ENCODE measurements at places on chromosomes 4 and X. TPM values are rescaled to one million over a fixed set of nuclear protein-coding genes. Genes with fewer than 3 reads are reported as not detected.

- DNase-seq = no peak
Observed at GRCh38 chr4:107586371-107586770, 133.7 kb downstream of the PAPSS1 start.

GRCh38 chr4:101251261-101251660 lies 96.1 kb downstream of the PPP3CA start:
- DNase-seq = no peak

DNA sequence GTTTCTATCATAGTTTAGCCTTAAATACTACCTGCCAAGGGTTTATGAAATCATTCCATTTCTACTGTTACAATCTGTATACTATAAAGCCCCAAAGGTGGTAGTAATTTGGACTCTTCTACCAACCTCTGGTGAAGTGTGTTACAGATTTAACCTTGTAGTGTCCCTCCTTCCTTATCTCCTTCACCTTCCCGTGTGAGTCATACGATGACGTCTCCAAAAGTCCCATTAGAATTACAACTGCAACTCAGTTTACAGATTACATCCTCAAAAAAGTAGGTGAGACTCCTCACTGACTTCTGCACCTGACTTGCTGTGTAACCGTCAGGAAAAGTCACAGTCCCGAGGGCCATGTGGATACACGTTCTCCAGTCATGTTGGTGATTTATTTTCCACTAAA lies 219.0 kb downstream of the DCTD start:
- DNase-seq = no peak

DNA sequence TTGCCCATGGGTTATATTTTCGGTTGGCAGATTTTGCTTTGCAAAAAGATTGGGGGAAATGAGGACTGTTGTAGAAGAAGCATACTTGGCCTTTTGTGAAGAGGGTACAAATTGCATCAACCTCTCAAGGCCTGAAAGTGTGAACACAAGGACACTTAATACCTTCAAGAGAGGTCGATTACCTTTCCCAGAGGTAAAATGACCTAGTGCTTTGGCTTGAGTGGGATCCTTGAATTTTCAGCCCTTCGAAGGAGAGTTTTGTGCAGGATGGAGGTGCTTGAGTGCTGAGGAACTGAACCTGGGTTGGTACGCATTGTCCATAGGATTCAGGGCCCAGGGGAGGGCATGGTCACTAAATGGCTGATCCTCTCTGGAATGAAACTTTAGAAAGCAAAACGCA lies 27.6 kb upstream of the NKAP start:
- no peak for DNase-seq

- DNase-seq = peak; percentile 59
Observed at GRCh38 chrX:105658136-105658535, 164.2 kb upstream of the NRK start.

DNA sequence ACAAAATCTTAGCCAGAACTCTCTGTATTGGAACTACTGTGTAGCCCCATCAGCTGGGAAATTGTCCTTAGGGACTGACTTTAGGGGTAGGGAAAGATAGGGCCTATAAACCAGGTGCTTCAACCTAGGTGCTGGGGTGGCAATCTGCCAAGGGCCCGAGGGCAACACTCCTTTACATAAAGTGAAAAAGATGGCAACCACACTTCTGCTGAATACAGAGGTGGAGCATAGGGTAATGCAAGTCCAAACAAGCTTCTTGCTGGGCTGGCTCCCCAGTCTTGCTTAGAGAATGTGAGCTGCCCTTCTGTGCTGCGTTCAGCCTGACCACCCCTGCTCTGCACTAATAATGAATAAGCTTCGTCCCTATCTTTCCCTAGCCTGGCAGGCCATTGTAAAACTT lies 9.8 kb downstream of the ZBTB33 start:
- peak; percentile 83 for DNase-seq

GRCh38 chr4:103786593-103786992 lies 66.8 kb upstream of the TACR3 start:
- DNase-seq = no peak

DNA sequence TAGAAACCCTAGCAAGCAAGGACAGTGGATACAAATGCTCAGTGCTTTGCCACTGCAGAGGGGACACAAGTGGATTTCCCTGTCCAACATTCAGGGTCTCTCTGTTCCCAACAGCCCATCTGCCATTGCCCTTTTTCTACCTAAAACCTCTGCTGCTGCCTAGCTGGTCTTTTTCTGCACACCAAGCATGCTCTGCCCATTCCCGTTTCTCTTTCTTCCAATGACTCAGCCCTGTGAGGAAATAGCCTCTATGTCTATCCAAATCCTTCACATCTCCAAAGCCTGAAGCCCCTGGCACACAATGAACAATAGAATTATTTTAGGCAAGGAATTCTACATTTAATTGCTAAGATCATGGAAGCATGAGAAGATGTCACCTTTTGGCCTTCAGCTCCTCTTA lies 5.7 kb upstream of the AMELX start:
- peak; percentile 8 for DNase-seq

DNA sequence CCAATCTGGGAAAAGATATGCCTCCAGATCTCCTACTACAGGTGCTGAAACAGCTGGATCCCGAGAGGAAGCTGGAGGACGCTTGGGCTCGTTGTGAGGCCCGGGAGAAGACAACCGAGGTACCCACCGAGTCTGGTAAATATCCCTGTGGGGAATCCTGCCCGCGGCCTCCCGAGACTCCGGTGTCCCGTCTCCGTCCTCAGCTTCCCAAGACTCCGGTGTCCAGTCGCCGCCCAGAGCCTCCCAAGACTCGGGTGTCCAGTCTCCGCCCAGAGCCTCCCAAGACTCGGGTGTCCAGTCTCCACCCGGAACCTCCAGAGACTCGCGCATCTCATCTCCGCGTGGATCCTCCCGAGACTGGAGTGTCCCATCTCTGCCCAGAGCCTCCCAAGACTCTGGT lies 639 bp downstream of the FAM47B start:
- DNase-seq = no peak

- DNase-seq = no peak
Observed at GRCh38 chr4:168674866-168675265, 178.0 kb downstream of the PALLD start.

DNA sequence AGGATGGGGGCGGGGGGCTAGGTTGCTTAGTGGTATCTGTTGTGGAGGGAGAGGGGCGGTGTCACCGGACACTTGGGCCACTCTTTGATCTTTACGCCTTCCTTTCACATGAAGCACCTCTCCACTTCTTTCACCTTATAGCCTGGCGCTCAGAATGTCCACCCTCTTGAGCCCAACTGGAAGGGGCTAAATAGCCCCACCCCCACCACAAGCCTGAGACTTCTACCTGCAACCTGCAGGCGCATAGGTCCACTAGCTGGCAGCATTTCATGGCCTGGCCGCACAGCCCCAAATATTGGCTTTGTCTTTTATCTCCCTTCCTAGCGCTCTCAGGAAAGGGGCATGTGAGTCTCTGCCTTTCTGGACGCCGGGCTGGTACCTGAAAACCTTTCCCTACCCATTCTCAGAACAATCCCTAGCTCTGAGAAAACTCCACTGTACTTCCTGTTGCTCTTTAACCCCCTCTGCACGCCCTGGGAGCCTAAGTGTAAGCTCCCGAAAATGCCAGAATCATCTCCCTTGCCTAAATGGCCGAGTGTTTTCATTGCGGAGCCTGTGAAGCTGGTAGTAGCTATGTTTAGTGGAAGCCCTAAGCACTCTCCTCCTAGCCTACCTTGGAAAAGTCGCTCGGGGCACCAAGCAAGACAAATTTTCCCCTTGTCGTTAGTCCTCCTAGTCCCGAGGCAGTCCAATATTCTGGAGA lies 1.2 kb upstream of the TRPC5 start:
- DNase-seq = no peak

GRCh38 chr4:14596028-14596427 lies 406.3 kb upstream of the CPEB2 start:
- DNase-seq = no peak

- DNase-seq = no peak
Observed at GRCh38 chr4:107044170-107044569, 8.1 kb upstream of the DKK2 start.

GRCh38 chrX:74291577-74291963 lies 12.4 kb upstream of the ZCCHC13 start:
- DNase-seq = no peak

DNA sequence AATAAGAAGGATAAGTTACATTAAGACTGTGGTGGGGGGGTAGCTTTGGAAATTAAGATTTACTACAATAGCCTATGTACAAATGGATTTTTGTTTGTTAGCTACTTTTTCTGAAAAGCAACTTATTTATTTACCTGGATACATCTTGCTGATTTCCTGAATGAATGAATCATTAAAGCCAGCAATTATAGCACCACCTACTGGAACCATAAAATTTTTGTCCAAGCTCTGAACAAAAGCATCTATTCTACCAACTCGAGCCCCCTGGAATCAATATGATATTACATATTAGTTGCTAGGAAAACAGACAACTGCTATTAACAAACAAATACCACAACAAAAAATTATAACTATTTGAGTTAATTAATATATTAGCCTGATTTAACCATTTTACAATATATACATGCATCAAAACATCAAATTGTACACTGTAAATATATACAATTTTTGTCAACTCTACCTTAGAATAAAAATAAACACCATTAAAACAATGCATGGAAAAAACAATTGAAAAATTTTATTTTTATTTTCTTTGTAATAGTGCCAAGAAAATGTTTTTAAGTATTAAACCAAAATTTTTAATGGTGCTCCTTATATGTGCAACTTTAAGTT lies 15.3 kb downstream of the SEPSECS start:
- no peak for DNase-seq

GRCh38 chrX:131059246-131059645 lies 1.1 kb downstream of the ARHGAP36 start:
- no peak for DNase-seq

DNA sequence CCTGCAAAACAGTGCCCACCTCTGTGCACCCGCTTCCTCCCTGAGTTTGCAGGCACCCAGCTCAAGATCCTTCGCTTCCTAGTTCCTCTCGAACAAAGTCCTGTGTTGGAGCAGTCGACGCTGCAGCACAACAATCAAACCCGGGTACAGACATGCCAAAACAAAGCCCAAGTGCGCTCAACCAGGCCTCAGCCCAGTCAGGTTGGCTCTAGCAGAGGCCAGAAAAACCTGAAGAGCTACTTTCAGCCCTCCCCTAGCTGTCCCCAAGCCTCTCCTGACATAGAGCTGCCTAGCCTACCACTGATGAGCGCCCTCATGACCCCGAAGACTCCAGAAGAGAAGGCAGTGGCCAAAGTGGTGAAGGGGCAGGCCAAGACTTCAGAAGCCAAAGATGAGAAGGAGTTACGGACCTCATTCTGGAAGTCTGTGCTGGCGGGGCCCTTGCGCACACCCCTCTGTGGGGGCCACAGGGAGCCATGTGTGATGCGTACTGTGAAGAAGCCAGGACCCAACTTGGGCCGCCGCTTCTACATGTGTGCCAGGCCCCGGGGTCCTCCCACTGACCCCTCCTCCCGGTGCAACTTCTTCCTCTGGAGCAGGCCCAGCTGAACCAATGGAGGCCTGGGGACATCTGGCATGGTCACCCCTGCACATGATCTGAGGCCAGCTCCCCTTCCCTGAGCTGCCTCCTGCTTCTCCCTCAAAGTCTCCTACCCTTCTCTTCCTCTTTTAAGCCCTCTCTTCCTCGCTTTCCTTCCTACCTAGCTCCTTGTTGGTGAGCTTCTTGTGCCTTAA lies 6.9 kb downstream of the APEX2 start:
- no peak for DNase-seq

DNA sequence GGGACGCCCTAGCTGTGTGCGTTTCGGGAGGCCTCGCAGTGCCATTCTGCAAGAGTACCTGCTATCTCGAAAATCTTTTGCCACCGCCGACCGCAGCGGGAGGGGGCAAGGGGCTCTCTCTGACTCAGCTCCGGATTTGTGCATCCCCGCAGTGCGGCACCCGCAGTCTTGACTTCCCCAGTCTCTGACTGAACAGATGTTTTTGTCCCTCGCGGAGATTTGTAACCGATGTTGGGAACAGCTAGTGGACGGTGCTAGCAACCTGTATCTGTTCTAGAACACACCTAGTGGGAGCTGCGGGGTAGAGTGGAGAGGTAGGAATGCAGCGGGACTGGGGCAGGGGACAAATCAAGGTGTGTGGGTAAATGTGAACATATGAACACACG lies 17.2 kb downstream of the NKX6-1 start:
- no peak for DNase-seq

- DNase-seq = no peak
Observed at GRCh38 chrX:95760356-95760755, 924.3 kb upstream of the DIAPH2 start.

GRCh38 chr4:8830611-8831200 lies 40.9 kb downstream of the HMX1 start:
- DNase-seq = no peak

DNA sequence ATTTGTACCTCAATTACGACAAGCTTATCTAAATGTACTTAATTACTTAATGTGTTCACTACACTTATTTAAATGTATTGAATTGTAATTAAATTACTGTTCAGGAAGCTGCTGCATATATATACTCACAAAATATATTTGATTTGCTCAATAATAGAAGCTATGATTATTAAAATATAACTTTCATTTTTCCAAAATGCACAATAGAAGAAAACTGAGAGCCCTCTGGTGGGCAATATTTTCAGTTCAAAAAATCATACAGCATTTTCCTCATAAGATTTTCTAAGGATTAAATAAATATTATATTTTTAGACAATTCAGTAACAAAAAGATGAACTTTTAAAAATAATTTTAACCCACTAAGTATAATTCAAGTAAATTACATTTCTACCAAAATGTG lies 217.3 kb downstream of the DKK2 start:
- no peak for DNase-seq

- DNase-seq = peak; percentile 43
Observed at GRCh38 chrX:103540145-103540544, 20.9 kb upstream of the RAB40A start.

GRCh38 chr4:4568806-4569427 lies 27.1 kb upstream of the STX18 start:
- DNase-seq = no peak

GRCh38 chrX:129310000-129310399 lies 213.3 kb downstream of the SMARCA1 start:
- DNase-seq = no peak

GRCh38 chrX:52574416-52575275 lies 57.8 kb upstream of the XAGE1B start:
- peak; percentile 46 for DNase-seq

- no peak for DNase-seq
Observed at GRCh38 chrX:76921176-76921575, 493.7 kb downstream of the MAGEE1 start.

The SSX2B gene
- polyA plus RNA-seq = not detected

The PNMA3 gene
- 0.02 TPM for polyA plus RNA-seq

The ARHGEF38 gene
- not detected for polyA plus RNA-seq

The TBC1D19 gene
- 6.9 TPM for polyA plus RNA-seq

The CCDC158 gene
- polyA plus RNA-seq = 0.02 TPM

The PDE6B gene
- polyA plus RNA-seq = not detected

The ALB gene
- polyA plus RNA-seq = not detected

The COL4A6 gene
- polyA plus RNA-seq = 24.7 TPM

The PDLIM3 gene
- polyA plus RNA-seq = 3.7 TPM

The GABRG1 gene
- not detected for polyA plus RNA-seq

The LGI2 gene
- not detected for polyA plus RNA-seq

The CT45A10 gene
- polyA plus RNA-seq = not detected

The TCEAL2 gene
- polyA plus RNA-seq = not detected

The CCKAR gene
- not detected for polyA plus RNA-seq

The IGFBP7 gene
- 159 TPM for polyA plus RNA-seq

The XK gene
- polyA plus RNA-seq = 0.26 TPM

The PAGE1 gene
- not detected for polyA plus RNA-seq

The DIAPH2 gene
- polyA plus RNA-seq = 4.5 TPM

Measured in mammary epithelial cell (primary cell).